ENCODE measurements at places on chromosomes 6 and 20.

DNA sequence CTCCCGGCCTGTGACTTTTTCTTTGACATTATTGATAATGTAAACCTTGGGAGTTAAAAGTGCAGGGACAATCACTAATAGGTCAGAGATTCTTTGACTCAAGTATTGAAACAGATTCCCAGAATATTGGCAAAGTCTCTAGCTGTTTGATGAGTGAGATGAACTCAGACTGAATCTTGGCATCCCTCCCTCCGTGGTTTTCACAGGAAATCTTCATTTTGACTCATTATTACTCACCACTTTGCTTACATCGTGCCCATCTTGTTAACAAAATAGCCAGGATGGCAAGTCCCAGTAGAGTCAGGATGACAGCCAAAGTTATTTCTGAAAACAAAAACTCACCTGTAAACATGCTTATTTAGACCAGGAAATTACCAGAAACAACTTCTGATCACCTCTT is 2.0 kb downstream of the TSBP1 start:
- DNase-seq, result no peak

GRCh38 chr6:153727885-153728284 is 311.2 kb upstream of the OPRM1 start:
- DNase-seq, result no peak

- no peak for DNase-seq
Measured at GRCh38 chr6:15425947-15426346, 180.1 kb downstream of the JARID2 start.

DNA sequence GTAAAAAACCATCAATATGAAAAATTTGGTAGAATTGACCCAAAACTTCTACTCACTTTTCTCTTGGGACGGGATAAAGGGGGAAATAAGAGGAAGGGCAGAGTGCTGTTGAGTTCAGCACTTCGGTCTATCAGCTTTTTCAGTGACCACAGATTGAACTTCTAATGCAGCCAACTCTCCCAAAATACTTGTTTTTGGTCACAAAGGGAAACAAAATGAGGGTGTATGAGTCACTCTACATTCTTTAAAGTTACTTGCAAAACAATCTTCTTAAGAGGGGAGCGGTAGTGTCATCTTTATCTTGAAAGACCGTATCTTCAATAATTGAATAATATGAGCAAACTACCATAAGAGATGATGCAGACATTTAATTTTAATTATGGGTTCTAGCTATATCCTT is 661.3 kb downstream of the CD109 start:
- DNase-seq, result no peak

- no peak for DNase-seq
Measured at GRCh38 chr6:125931733-125932450, 24.7 kb upstream of the HINT3 start.

DNA sequence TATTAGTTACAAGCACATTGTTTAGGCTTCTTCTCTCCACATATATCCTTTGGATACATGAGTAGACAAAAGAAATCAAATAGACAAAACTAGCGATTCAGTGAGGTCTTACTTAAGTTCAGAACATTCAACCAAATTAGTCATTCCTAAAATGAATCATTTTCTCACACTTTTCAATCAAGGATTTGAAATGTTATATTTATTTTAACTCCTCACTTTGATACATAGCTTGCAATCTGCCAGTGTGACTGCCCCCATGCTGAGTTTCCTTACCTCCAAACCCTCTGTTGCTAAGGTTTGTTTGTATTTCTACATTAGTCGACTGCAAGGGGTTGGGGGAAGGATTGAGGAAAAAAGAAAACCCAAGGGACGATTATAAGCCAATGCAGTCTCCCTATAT is 3.5 kb upstream of the MOXD1 start:
- DNase-seq, result no peak

- no peak for DNase-seq
Measured at GRCh38 chr6:16267428-16268263, 29.3 kb downstream of the GMPR start.

DNA sequence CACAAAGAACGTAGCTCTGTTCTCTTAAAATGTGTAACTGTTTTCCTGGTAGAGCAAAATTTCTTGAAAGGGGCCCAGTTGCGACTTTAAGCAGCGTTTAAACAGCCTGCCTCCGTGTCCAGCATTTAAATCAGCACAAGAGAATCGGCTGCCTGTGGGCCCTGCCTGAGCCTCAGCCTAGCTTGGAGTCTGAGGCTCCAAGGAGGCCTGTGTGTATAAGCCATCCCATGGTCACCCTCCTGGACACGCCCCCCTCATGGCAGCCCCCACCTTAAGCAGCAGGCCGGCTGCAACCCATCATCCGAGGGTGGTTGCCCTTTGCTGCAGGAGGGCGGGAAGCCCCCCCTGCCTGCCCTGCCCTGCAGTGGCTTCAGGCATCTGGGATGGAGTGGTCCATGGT is 18.9 kb downstream of the SDCBP2 start:
- no peak for DNase-seq

DNA sequence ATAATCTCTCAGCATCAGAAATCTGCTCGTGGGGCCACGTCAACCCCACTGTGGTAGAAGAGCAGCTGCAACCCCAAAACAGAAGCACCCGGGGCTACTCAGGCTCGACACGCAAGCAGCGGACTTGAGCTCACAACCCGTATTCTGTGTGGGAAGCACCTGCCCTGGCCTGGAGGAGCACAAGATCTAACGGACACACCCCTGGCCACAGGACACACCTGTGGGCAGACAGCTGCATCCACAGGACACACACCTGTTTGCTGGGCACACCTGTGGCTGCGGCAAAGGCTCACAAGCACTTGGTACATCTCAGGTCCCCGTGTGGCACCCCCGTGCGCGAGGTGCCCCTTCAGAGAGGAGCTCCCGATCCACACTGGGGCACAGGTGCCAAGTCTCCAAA is 36.5 kb downstream of the ZBTB46 start:
- DNase-seq, result no peak

GRCh38 chr20:48623906-48624265 is 203.9 kb downstream of the PREX1 start:
- DNase-seq, result no peak

- no peak for DNase-seq
Measured at GRCh38 chr20:2124564-2125213, 23.1 kb downstream of the STK35 start.

DNA sequence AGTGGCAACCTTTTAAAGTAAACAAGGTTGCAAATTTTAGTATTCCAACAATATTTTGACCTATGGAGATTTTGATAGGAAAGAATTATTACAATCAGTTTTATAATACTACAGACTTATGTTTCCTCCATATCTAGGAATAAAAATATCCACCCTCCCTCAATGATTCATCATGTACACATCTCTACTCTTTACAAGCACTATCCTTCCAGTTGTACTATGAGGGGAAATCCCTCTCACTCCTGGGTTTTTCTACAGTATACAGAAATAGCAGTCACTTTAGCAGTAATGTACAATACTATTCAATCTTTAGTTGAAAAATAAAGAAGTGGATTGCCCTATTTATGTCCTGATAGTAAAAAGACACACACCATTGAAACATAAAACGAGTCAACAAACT is 46.3 kb upstream of the SCML4 start:
- no peak for DNase-seq

GRCh38 chr20:51128198-51128597 is 105.3 kb upstream of the KCNG1 start:
- DNase-seq, result no peak

- DNase-seq, result no peak
Measured at GRCh38 chr20:23508449-23509229, 17.7 kb downstream of the CST8 start.

GRCh38 chr6:44074439-44074812 is 52.8 kb downstream of the MRPL14 start:
- DNase-seq, result peak; percentile 64

DNA sequence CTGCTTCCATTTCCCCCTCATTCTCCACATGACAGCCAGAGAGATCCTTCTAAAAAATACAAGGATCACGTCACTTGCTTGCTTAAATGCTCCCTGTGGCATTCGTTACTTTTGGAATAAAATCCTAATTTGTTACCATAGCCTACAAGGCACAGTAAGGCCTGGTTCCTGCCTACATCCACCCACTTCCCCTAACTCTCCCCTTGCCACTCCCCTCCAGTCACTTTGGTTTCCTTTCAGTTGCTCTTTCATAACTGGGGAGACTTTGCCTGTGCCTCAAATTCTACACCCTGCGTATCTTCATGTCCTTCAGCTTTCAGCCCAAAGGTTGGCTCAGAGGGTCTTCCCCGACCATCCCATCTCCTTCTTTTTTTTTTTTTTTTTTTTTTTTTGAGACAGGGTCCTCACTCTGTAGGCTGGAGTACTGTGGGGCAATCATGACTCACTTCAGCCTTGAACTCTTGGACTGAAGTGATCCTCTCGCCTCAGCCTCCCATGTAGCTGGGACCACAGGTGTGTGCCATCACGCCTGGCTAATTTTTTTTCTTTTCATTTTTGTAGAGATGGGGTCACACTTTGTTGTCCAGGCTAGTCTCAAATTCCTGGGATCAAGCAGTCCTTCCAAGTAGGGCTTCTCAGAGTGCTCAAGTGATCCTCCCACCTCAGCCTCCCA is 12.5 kb downstream of the ID1 start:
- DNase-seq, result no peak

DNA sequence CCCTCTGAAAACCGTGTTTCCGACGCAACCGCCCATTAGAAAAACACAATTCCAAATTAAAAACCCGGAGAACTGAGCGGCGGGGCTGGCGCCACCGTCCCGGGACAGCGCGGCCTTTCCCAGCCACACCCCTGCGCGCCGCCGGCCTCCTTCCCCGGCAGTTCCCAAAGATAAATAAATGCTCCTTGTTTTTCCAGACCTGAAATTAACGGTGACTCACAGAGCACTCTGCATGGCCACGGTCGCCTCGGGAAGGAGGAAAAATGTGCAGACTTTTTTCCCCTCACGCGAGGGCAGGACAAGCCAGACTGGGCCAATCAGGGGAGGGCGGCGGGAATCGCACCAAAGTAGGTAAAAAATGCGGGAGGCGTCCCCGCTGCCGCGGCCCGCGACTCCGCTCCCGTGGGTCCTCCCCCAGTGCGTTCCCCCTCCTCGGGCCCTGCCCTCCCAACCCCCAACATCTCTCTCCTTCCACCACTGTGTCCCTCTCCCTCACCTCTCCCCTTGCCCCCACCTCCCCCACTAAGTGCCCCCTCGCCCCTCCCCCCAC is 828 bp upstream of the DSTN start:
- peak; percentile 54 for DNase-seq

GRCh38 chr20:45187693-45188092 is 13.0 kb downstream of the PI3 start:
- no peak for DNase-seq

DNA sequence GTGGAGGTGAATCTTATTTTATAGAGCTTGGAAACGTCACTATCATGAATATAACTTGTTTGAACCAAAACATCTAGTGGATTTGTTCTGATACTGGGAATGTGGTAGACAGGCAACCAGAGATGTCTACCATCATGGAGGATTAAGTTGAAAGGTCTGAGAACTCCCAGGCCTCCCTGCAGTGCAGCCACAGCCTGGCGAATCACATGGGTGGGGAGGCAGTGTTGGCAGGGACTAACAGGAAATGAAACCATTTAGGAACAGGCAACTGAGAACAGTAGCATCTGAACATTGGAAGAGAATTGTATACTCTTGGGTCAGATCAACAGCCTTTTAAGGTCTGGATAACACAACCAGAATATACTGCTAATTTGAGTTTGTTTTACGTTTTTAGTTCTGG is 22.3 kb upstream of the CEP162 start:
- DNase-seq, result no peak

DNA sequence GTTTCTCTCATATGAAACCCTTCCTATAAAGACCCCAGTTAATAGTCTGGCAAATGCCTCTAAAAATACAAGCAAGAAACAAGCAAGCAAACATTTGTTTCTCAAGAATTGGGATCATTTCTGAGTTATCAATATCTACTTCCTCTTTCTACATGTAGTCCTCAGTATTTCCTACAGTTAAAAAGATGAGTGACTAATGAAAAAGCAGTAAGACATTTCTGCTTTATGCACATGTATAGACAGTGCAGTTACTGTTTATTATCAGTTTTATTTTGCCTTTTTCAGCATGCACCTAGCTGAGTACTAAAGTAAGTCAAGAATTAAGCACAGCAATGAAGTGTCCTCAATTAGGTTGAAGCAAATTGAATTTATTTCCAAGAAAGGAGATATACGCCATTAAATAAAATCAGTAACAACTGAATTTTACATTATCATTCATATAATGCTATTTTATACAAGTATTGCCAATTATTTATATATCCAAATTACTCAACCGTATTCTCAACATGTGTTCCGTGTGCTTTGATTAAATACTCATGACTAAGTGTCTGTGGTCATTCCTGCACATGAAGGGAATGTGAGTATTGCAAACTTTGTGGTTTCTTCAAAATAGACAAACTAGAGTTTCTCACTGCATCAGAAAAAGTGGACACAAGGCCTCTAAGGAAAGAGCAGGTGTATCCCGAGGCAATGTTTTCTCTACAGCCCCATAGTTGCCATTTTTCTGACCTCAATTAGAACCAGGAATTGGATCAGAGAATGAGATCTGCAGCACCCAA is 159.3 kb upstream of the MARCKS start:
- no peak for DNase-seq

- DNase-seq, result no peak
Measured at GRCh38 chr6:149727793-149728498, 10.0 kb upstream of the LATS1 start.

- DNase-seq, result no peak
Measured at GRCh38 chr6:40249935-40250334, 315.7 kb upstream of the MOCS1 start.

GRCh38 chr6:5422321-5422915 is 161.1 kb downstream of the FARS2 start:
- DNase-seq, result peak; percentile 56

DNA sequence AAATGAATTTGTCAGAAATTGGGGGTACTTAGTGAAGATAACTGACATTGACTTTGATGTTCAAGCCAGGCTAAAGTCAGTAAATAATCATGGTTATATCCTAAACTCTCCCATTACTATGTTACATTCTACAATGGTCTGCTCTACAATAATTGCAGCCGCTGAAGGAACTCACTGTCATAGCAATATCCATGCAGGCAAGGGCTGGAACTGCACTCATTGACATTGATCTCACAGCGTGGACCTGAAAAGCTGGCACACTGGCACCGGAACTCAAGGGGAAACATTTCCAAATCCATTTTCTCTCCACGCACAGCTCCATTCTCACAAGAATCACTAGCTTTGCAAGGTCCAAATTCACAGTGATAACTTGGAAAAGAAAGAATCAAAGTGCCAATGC is 702.7 kb downstream of the EYS start:
- DNase-seq, result no peak

DNA sequence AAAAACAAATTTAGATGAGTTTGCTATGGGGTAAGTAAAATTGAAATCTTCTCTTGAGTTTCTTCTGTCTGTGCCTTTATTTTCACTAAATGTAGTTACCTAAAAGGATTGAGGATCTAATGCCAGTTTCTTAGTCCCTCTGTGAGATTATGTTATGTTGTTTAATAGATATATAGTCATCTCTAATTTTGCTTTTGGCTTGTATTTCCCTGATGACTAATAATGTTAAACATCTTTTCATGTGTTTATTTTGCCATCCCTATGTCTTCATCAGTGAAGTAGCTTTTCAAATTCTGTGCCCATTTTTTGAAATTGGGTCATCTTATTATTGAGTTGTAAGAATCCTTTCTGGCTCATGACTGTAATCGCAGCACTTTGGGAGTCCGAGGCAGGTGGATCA is 13.7 kb downstream of the QRSL1 start:
- no peak for DNase-seq

- peak; percentile 75 for DNase-seq
Measured at GRCh38 chr20:63553933-63554290, at the start of gene FNDC11. FNDC11 (plus strand) TSS chr20:63554159; CDS start chr20:63555664, 1,505 bp downstream.

GRCh38 chr6:155426408-155426945 is 29.2 kb downstream of the NOX3 start:
- DNase-seq, result no peak
